ENCODE measurements at places on chromosomes 5 and 9.

DNA sequence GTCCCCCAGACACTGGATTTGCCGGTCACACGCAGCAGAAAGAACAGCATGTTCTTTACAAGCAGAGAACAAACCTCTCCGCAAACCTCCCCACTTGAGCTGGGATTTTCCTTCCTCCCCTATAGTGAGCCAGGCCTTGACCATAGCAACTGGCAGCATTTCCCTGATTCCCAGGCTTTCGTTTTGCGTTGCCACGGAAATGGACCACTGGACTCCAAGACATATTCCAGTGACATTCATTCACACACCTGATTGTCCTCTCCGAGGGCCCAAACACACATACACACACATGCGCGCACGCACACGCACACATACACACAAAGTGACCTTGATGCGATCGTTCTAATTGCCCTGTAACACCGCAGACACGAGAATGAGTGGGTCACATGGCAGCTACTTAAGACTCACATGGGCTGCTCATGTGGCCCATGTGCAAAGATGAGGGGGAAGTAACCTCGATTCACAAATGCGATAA, 80.9 kb upstream of the CPEB4 start:
- no peak for DNase-seq

DNA sequence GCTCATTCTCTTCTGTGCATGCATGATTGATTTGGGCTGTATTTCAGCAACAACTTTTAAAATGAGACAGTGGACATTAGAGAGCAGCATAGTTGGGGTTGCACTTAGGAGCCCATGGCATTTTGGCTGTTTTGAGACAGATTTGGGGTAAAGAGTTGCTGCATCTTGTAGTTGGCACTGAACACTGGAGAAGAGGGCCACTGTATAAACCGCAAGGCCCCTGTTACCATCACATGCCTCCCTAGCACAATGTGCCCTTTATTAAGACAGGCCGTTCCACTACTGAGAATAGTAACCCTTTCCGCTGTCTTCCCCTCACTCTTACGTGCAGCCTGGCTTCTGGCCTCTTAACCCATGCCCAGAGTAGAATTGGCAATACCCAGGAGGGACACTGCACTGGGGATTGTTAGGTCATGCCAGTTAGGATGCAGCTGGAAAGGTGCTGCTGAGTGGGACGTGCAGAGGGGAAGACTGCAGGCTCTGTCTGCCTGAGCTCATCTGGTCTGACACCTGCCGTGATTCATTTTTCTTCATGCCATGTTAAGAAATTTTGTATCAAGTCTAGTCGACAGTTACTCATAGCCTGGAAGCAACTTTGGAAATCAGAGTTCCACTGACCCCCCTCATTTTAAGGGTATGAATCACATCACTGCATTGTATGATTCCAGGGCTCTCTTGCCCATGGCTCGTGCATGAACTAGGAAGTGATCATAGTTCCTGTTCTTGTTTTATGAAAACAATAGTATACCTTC, 146.9 kb upstream of the DMRT1 start:
- no peak for DNase-seq

DNA sequence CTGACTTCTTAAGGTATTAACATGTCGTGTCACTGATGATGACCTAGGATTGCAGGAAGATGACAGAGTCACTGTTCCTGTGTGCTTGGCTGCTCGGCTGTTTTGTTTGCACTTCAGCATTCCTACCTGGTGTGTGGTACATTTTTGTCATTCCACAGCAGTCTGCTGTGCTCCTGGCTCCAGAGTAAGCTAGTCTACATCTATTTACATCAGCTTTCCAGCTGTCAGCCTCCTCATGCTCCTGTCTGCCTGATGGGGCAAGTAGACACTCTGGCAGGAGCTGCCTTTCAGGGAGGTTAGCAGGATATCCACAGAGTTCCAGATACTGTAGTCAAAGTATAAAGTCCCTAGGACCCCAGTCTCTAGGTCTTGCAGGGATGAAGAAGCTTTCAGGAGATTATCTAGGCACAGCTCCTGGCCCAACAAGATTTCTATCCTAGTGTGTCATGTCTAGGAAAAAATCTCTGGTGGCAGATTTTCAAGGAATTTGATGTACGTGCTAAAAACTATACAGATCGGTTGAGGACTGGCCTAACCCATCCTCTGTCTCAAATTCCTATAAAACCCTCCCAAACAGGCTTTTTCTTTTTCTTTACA, 28.4 kb downstream of the RUSC2 start:
- no peak for DNase-seq

GRCh38 chr5:95327211-95327610, 42.3 kb upstream of the MCTP1 start:
- no peak for DNase-seq

DNA sequence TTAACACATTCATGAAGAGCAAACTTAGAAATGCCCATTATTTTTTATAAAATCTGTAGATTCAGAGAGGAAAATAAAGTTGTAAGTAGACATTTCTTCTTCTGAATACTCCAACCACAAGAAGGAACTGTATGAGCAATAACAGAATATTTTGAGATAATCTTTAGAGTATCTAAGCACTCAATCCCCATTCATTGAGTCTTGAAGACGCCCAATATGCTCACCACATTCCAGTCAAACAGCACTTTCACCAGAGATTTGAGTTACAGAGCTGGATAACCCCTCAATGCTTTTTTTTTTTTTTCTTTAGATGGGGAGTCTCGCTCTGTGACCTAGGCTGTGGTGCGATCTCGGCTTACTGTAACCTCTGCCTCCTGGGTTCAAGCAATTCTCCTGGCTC, 14.7 kb upstream of the RIC1 start:
- no peak for DNase-seq

DNA sequence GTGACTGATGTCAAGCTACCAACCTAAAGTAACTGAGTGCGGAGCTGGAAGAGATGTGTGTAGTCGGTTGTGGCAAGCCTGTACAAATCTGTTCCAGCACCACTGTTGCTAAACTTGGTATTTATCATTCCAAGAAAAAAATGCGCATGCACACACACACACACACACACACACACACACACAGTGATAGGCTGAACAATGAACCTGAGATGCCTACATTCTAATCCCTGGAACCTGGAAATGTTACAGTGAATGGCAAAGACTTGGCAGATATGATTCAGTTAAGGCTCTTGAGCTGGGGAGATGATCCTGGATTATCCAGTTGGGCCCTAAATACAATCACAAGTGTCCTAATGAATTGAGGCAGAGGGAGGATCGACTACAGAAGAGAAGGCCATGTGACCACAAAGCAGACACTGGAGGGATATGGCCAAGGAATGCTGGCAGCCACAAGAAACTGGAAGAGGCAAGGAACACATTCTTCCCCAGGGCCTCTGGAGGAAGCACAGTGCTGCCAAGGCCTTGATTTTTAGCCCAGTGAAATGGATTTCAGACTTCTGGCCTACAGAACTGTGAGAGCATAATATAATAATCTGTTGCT, 49.7 kb upstream of the LHFPL2 start:
- DNase-seq, result no peak

- no peak for DNase-seq
Measured at GRCh38 chr5:126488443-126489065, 65.3 kb downstream of the GRAMD2B start.

DNA sequence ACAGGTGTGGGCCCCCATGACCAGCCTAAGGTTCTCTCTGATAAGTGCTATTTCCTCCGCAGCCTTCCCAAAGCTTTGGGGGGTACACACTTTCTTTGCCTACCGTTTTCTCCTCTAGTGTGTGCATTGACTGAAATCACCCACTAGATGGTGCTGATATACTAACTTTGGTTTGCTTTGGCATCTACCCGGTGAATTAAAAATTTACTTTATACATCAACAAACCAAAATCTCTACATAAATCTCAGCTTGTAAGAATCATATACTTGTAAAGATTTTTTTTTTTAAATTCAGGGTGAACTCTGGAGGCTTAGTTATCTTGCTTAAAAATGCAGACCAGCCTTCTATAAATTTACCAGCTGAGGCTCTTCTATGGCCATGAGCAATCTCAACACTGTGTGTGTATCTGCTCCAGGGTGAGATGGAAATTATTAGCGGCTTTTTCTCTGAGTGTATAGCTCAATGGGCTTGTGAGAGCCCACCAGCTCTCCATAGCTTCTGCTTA, 475.7 kb upstream of the TNC start:
- no peak for DNase-seq

DNA sequence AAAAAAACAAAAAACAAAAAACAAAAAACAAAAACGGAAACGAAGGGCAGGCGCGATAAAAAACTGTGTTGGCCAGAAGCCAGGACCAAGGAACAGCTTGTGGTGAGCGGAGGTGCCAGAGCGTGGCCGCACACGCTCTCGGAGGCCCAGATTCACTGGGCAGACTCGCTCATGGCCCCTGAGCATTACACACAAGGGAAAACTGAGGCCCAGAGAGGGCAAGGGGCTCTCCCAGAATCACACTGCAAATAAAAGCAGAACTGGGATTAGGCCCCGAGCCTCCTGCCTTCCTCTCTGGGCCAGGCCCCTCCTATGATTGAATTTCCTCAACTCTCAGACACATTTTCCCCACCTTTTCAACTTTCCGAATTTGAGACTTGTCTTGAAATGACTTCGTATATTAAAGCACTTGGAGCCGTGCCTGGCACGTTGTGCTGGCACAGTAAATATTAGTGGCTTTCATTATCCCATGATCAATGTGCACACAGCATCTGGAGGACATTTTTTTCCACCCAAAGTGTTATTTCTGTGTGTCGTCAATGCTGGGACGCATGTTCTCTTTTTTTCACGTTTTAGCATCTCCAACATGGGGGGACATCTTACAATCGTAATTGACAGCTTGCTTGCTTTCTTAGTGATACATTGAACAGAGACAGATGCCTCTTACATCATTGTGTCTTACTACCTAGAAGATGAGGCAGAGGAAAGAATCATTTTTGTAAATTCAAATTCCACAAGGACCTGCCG, 7.4 kb downstream of the FIBCD1 start:
- DNase-seq, result no peak

- no peak for DNase-seq
Measured at GRCh38 chr5:15286650-15287049, 213.3 kb upstream of the FBXL7 start.

DNA sequence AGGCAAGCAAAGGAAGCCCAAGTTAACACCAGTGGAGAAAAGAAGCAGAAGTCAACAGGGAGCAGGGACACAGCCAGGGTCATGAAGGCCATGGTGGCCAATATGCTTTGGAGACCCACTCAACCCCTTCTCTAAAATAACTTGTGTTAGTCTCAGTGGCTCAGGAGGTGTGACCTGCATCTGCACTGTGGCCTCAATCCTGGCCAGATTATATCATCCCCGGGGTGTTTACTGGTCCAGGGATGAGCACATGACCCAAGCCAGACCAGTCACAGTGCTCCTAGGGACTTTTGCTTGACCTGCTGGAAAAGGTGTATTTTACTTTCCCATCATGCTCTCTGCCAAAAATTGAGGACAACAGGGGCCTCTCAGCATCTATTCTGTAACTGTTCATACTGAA, 105.2 kb downstream of the DPYSL3 start:
- DNase-seq, result no peak

DNA sequence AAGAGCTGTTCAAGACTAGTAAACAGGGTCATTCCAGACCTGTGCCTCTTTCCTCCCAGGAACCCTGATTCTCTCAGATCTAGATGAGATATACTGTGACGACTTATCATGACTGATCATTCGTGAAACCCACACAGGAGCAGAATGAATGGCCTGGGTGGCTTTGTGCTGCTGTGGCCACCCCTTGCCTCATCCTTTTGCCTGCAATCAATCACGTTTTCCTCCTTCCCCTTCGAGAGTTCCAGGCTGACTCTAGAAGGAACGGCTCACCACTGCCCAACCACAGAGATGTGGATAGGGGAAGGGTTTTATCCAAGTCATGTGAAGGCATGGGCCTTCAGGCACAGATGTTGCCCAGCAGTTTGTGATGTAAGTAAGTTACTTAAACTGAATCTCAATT, 5.8 kb downstream of the ANXA6 start:
- DNase-seq, result no peak

DNA sequence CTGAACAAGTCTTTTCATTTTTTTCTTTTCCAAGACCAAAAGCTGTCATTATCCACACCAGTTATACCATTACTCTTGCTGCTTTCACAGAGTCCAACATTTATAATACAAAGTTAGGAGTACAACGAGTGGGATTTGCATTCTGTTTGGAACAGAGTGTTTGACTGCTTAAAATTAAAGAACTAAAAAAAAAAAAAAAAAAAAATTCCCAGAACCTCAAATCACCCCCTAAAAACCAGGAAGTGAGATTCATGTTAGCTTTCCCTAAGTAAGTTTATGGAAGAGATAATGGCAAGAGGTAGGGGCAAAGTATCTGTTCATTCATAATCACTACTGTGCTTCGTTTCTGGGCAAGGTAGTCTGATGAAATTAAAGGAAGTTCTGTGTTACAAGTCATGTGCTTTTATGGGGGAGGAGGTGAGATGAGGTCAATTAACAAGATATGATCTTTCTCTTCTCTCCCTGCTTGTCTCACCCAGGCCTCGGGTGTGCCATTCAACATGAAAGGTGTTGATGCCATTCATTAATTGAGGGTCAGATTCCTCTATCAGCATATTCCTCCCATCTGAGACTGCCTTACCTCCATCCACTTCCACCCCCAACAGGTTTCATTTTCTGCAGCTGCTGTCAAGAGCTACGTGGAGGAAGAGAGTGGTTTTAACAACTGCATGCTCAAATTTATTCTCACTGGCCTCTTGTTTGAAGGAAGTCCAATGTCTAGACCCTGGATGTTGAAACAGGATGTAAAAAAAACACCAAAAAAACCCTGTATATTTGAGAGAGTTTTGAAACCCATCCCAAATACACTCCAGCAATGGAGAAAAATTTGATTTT, 58.1 kb downstream of the MARCHF3 start:
- DNase-seq, result no peak

DNA sequence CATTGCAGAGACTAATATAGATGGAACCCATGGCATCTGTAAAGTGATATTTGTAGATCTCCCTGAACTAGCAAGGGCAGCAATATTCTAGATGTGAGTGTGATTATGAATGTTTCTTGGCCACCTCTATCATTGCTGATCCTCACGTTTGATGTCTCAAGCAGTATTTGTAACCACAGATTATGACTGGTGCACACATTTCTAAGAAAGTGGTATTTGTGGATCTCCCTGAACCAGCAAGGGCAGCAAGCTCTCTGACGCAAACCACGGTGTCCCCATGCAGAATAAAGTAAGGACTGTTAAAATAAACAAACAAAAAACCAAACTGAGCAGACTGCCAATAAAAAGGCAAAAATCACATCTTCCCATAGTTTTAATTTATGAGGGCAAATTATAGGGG, 301.3 kb downstream of the CSNK1G3 start:
- DNase-seq, result no peak

DNA sequence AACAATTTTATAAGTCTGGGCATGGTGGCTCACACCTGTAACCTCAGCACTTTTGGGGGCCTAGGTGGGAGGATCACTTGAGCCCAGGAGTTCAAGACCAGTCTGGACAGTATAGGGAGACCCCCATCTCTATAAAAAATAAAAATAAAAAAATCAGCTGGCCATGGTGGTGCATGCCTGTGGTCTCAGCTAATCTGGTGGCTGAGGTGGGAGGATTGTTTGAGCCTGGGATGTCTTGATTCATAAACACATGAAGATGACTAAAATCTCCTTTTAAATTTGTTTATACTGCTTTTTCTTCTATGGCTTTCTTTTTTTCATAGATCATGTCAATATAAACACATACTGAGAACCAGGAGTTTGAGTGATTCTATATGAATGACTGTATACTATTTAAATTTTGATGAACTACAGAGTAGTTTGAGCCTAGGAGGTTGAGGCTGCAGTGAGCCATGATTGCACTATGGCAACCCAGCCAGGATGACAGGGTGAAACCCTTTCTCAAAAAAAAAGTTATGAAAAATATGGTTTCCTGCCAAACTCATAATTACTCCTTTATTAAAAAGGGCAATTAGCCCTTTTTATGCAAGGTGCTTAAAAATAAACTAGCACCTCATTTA, 14.2 kb downstream of the RIC1 start:
- DNase-seq, result no peak

- DNase-seq, result peak; percentile 14
Measured at GRCh38 chr5:123549256-123549904, 37.4 kb downstream of the CSNK1G3 start.

Measured in activated T-helper 1 cell treated with anti-CD3 and anti-CD28 coated beads, Interleukin-2, amount 50 U/mL, for 16 hours (primary cell).